Caki2 (cell line): ENCODE measurements at places on chromosomes 11 and 22. TPM values are rescaled to one million over a fixed set of nuclear protein-coding genes. Genes with fewer than 3 reads are reported as not detected.

DNA sequence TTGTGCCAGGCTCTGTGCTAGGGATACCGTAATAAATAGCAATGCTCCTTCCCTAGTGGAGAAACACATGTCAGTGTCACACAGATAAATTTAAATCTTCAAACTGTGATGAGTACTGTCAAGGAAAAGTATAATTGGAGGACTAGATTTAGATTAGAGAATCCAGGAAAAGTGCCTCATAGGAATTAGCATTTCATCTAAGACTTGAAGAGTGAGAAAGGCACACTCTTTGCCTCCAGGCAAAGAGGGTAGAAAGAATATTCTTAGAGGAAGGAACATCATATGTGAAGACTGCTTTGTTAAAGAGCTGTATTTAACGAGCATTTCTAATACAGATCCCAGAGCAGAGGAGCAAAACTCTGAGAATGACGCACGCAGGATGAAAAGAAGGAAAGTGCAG lies 30.9 kb downstream of the ART5 start:
- no peak for DNase-seq

TPBGL gene
- total RNA-seq = not detected in 2 replicates

DNA sequence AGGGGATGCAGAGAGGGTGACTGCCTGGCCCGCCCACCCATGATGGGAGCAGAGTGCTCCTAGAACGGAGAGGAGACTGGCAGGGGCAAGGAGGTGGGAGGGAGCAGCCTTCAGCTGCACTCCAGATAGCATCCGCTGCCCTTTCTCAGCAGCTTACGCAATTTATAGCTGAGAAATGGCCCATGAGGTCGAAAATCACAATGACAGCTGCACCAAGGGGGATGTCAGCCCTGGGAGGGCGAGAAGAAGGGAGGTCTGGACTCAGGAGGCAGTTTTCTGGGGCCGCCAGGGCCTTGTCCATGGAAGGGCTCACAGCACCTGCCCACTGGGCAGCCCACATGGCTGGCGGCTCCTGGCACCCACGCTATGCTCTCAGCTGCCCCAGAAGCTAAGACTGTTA lies 17.6 kb upstream of the MOB2 start:
- DNase-seq = no peak

GRCh38 chr11:57073128-57073527 lies 84.4 kb downstream of the OR5AK2 start:
- DNase-seq = no peak

- DNase-seq = no peak
These were observed 191.7 kb downstream of the ST3GAL4 start for GRCh38 chr11:126547161-126547560.

DNA sequence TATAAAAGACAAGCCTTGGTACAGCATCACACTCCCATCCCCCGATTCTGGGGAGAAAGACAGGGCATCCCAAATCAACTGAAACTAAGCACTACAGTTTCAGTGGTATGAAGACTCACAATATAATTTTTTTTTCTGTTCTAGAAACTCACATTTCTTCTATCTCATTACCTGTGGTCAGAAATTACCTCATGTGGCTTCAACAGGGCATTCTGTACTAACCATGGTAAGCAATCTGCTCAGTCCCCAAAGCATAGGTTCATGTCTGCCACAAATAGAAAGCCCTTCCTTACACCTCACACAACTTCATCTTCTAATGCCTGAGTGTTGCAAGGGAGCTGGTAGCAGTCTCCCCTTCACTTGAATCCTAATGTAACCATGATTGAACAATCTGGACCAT lies 147.4 kb upstream of the POU2AF2 start:
- no peak for DNase-seq

CHCHD10 gene
- 3.1 and 16.0 TPM in 2 replicates for total RNA-seq

DNA sequence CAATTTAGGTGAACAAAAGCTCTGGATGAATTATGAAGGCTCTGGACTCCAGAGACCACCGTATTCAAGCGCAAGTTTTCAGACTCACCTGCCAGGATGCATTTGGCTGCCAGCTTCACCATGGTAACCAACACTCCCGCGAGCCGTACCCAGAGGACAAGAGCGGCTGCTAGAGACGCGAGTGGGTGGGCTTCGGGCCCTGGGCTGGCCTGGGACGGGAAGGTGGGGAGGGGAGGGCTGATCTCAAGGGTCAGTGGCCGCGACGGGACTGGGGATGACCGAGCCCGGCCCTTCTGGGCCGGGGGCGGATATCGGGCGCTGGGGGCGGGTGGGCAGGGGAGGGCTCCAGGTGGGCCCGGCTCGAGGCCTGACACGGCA lies 344 bp downstream of the IFT27 start:
- DNase-seq = peak; percentile 27

CBLIF gene
- not detected in 2 replicates for total RNA-seq
